Foreskin fibroblast (primary cell): ENCODE measurements at places on chromosomes 5 and 9.

- DNase-seq: no peak
These were observed 44.2 kb upstream of the CKMT2 start for GRCh38 chr5:81188962-81189361.

DNA sequence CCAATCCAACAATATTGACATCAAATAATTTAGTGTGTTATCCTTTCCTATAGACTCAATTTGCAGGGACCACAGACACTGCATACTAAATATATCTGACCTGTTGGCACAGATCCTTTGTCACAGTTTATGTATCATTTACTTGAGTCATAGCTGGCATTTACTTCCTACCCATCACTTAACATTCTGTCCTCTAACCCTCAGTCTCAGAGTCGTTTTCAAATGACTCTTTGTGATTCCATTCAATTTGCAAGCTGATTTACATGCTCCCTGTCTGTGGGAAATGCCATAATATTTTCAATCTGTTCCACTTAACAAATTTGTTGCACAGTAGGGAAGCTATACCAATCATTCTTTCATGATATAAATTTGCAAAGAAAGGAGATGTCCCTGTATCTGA lies 265.7 kb upstream of the EDIL3 start:
- no peak for DNase-seq

DNA sequence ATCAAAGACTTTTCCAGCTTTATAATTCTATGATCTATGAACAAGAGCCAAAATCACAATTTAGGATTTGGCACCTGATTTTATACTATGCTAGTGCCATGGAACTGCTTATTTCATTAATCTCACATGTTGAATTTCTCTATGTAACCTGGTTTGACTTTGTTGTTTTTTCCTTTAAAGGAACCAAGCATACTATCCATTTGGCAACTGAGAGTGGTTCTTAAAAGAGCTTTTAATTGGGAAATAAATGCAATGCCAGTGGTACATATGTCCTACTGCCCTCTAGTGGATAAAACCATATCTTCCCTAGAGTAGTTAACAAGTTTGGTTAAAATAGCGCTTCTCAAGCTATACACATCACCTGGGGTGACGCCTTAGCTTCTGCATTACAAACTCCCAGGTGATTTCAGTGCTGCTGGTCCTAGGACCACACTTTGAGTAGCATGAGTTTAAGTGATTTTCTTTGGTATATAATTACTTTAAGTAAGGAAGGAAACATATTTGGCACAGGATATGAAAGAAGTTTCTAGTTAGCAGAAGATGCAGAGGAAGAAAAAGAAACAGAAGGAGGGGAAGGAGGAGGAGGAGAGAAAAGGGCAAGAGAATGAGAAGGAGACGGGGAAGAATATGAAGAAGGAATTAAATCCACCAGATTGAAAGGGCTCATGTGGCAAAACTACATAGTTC lies 56.8 kb downstream of the FGF10 start:
- peak; percentile 1 for DNase-seq

DNA sequence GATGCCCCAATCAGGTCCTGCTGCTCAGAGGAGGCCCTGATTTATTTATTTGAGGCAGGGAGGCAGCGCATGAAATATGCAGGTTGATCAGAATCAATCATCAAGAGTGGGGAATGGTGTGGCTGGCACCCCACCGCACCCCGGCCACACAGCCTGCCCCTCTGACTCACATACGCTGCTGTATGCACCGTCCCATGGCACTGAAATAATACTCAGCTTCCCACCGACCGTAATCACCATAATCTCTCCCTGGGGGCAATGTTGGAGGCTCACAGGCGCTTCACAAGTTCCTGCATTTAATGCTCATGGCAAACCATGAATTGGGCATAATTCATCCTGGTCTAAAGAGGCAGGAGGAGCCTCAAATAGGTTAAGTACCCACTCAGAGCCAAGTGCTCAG lies 141.2 kb upstream of the TBC1D2 start:
- no peak for DNase-seq

- DNase-seq: no peak
These were observed 434.0 kb downstream of the GADD45G start for GRCh38 chr9:90038763-90039162.

DNA sequence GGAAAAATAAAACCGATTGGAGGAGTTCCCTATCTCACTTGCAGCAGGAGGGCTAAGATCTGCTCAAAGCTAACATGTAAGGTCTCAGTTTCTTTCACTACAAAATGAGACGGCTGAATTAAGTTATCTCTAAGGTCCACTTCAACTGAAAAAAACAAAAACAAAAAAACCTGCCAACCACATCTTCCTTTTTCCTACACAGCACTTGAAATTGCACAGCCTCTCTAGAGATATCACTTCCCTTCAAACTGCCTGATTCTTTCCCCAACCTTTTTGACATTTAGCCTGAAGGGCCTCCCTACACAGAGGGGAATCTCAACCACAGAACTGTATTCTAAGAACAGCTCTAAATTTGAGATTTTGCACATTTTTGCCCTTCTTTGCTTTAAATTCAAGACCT lies 227.9 kb upstream of the TARS1 start:
- no peak for DNase-seq

GRCh38 chr9:16217943-16218701 lies 652.3 kb downstream of the BNC2 start:
- no peak for DNase-seq

DNA sequence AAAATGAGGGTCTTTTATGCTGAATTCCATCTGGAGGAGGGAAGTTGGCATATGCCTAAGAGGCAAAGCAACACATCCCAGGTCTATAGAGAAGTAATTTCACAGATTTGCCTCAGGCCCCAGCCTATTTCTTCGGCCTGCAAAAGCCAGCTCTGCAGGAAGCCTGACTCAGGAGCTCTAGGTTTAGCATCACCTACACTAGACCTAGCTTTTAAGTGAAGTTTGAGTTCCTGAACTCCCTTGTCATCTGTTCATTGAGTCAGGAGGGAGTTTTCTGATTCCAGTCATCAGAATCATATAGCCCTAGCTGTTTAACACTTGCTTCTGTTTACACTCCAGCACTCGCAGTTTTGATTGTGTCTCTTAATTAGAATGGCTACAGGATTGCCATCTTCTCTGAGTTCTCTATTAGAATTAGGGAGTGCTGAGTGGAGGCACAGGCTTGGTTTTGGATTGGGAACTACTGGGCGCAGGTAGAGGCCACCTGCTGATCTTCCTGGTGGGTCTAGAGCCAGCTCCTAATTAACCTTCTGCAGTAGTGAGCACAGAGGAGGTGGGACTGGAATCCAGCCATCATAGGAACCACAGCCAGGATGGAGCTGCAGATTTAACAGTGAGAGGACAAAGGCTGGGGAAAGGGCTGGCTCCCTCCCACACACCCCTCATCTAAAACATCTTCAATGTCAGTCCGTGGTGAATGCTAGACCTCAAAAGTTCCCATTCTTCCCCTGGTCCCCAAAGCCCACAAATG lies 179.5 kb downstream of the TRIO start:
- DNase-seq: no peak

GRCh38 chr5:154447089-154447725 lies 1.4 kb downstream of the SAP30L start:
- DNase-seq: no peak

- no peak for DNase-seq
These were observed 26.8 kb downstream of the ITGA1 start for GRCh38 chr5:52814352-52815148.

- peak; percentile 97 for DNase-seq
These were observed 77.5 kb downstream of the SLC1A3 start for GRCh38 chr5:36683821-36684434.

GRCh38 chr5:87241555-87241954 lies 26.1 kb upstream of the RASA1 start:
- no peak for DNase-seq

DNA sequence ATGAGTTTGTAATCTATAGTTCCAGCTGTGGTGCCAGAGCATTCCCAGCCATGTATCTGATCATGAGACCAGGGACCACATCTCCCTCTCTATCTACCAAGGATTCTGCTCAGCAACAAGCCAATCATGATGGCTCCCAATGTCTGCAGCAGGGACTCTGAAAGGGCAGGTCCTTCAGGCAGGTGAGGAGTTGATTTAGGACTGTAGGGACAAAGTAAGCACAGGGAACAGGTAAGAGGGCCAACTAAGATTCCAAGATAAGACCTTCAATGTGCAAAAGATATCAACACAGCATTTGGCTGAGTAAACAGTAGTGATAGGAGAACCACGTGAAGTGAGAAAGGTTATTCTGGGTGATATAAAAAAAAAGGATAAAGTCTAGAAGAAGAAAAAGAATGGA lies 8.5 kb downstream of the XPA start:
- DNase-seq: no peak

DNA sequence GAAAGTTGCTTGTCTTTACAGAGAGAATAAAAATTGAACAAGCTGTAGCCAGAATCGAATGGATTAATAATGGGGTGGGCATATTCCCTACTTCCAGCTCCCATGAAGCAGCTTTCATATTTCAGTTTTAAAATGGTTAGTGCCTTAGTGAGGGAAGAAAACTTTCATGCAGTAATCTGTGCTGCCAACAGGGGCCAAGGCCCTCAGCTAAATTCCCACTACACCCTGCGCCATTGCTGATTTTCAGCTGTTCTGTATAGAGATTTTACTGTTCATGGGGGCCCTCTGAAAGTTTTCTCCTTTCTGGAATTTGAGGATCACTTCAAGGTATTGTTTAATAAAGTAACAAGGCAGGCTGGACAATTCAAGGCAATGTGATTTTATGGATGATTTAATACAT lies 58.2 kb downstream of the CAST start:
- DNase-seq: no peak

GRCh38 chr5:164950927-164951326 lies 1445.5 kb downstream of the MAT2B start:
- no peak for DNase-seq

DNA sequence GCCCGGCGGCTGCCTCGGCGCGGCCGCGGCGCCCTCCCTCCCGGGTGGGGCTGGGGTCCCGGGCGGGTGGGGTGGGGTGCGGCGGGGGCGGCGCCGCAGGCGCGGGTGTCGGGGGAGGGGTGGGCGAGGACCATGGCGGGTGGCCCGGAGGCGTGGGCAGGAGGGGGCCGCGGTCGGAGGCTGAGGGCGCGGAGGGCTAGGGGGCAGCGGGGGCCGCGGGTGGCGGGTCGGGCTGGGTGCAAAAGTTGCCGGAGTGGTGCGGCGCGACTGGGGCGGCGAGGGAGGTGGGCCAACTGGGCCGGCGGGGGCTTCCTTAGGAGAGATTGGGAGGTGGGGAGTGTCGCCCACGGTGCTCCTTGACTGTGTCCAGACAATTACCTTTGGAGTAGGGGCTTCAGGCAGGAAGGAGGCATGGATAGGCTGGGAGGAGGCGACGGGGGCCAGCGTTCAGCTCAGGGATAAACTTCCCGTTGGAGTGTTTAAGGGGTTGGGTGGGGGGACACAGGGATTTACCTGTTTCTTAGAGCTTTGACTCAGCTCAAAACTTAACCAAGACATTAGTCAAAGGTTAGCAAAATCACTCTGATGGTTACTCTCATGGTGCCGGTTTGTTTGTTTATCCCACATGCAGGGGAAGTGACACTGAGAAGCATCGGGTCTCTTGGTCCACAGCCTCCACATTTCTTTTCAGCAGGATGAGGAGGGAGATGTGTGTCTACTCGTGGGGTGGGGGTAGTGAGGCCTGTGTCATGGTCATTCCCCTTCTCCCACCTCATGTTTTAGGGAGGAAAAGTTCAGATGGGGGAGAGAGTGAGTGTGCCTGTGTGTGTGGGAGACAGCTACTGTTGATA lies 859 bp downstream of the CSNK1G3 start:
- peak; percentile 38 for DNase-seq

GRCh38 chr9:137974746-137975526 lies 97.4 kb downstream of the CACNA1B start:
- DNase-seq: no peak

DNA sequence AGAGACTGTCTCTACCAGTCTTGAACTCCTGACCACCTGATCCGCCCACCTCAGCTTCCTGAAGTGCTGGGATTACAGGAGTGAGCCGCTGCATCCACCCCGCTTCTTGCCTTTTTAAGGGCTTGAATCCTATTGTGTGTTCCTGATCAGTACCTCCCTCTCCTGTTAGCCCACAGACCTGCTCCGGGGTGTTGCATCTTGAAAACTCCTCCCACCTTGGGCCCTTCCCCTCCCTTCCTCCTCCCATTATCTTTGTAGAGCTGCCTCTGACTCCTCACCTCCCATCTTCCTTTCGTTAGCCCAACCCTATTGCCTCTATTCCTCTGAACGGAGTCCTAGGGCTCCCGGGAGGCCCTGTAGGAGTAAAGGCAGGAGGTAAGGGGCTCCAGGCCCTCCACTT lies 48.5 kb upstream of the NEK6 start:
- no peak for DNase-seq

DNA sequence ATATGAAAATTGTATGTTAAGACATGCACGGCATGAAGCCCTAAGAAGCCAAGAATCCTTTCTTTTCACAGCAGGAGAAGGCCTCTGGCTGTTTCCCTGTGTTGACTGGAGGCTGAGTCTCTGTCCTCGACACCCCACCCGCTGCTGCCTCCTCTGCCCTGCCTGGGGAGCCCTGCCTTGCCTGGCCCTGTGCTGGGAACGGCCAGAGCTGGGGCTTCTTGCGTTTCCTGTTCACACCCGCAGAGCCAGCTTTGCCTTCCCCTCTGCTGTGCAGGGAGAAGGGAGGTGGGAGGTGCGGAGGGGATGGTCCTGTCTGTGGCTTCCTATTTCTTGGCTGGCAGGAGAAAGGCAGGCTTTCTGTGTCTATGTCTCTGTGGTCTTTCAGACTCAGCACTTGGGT lies 6.9 kb upstream of the GMCL2 start:
- no peak for DNase-seq

GRCh38 chr9:122309861-122310260 lies 45.2 kb downstream of the MRRF start:
- DNase-seq: no peak

- peak; percentile 71 for DNase-seq
These were observed 26.7 kb downstream of the EXD3 start for GRCh38 chr9:137396227-137396626.

DNA sequence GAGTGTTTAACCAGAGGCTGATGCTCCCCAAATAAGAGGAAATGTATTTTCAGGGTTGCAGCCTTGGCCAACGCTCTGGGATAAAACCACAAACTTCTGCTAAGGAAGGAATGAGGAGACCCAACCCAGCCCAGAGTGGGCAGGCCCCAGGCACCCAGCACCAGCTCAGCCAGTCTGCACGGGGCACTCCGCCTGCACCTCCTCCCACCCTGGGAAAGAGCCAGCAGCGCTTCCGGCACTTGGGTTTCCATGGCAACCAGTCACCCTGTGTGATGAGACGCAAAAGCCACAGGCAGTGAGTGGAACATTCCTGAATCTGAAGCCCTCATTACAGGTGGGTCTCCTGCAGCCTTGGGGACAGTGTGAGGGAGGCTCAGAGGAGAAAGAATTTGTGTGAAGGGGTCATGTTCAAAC lies 85.2 kb upstream of the ZBTB43 start:
- peak; percentile 20 for DNase-seq

- no peak for DNase-seq
These were observed 105.0 kb upstream of the FAM120A start for GRCh38 chr9:93346231-93347112.

- DNase-seq: no peak
These were observed 3.2 kb downstream of the OTP start for GRCh38 chr5:77635067-77635916.

- no peak for DNase-seq
These were observed 17.4 kb downstream of the WDR31 start for GRCh38 chr9:113322671-113323070.

- no peak for DNase-seq
These were observed 38.5 kb upstream of the DEPDC1B start for GRCh38 chr5:60738461-60738860.

- DNase-seq: no peak
These were observed 324.6 kb downstream of the CAAP1 start for GRCh38 chr9:26567976-26568375.

- no peak for DNase-seq
These were observed 269.0 kb downstream of the ZSWIM6 start for GRCh38 chr5:61600945-61601511.

GRCh38 chr9:85172001-85172978 lies 502.8 kb downstream of the NTRK2 start:
- DNase-seq: no peak
